RWPE1 (cell line): ENCODE measurements at places on chromosomes 11 and 22.

DNA sequence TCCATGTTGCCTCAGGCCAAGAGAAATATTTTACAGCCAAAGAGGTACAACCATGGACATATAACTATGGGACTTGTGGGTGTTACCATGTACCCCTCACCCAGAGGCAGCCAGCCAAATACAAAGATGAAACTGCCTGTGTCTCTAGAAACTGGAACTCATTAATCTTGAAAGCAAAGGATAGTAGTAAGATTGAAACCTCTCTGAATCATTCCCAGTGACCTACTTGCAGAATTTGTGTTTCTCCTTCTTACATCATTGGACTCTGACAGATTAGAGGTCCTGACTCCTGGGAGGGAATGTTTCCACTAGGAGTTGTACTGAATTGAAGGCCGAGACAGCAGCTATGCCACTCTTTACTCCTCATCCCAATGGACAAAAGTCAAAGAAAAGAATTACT lies 257.4 kb upstream of the UBASH3B start:
- no peak for DNase-seq

- DNase-seq: peak; percentile 70
Observed at GRCh38 chr22:35446365-35446764, 46.4 kb downstream of the MCM5 start.

- no peak for DNase-seq
Observed at GRCh38 chr11:10373340-10373739, 68.5 kb downstream of the ADM start.

- DNase-seq: no peak
Observed at GRCh38 chr22:41507330-41508063, 36.8 kb downstream of the POLR3H start.

DNA sequence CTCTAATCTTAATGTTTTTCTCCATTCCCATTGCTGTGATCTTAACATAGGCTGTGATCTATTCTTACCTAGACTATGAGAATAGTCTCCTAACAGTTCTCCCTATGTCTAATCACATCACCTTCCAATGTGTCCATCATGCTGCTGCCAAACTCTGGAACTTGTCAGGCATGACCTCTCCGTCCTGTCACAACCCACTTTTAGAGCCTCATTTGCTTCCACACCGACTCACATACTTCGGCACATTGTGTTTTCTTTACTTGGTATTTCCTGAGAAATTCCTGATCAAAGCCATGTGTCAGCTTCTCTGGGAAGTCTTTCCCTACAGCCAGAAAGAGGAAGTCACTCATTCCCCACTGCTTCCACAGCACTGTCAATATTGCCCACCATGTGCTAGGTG lies 40.5 kb upstream of the BIRC3 start:
- no peak for DNase-seq

DNA sequence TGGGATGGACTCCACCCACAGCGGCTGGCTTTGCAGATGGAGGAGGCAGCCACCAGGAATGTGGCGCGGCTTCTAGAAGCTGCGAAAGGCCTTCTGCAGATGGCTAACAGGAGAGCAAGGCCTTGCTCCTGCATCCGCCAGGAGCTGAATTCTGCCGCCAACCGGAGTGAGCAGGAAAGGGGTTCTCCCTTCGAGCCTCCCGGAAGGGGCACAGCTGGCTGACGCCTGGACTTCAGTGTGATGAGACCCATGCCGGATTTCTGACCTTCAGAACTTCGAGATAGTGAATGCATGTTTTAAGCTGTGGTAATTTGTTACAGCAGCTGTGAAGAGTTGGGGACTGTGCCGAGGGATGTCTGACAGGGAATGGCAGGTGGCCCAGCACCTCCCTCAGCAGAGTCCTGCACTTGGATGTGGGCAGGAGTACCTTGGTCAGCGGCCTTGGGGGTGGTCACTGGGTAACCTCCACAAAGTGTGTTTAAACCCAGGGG lies 7.7 kb downstream of the TBC1D22A start:
- no peak for DNase-seq

- no peak for DNase-seq
Observed at GRCh38 chr22:44909241-44909640, 100.6 kb downstream of the PHF21B start.

- DNase-seq: no peak
Observed at GRCh38 chr11:92740276-92740675, 229.2 kb upstream of the MTNR1B start.

GRCh38 chr11:122215244-122215992 lies 99.4 kb upstream of the BLID start:
- DNase-seq: peak; percentile 69
